IPS-NIHi11 (cell line): ENCODE measurements at places on chromosomes 3 and 15.

DNA sequence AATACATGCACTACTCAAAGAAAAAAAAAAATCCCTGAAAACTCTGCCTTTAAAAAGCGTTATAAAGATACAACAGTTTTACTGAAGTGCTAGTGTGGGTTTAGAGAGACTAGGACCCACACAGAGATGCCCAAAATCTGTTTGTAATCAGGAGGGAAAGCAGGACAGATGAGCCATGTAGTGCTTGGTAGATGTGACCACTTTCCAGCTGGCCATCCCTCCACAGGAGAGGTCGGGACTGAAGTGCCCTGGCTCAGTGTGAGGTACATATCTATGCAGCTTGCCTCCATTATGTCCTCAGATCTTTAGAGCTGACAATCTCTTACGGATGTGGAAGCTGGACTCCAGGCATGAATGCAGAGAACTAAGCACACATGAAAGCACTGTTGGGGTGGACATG is 57.5 kb upstream of the NANOGP8 start:
- DNase-seq: no peak

DNA sequence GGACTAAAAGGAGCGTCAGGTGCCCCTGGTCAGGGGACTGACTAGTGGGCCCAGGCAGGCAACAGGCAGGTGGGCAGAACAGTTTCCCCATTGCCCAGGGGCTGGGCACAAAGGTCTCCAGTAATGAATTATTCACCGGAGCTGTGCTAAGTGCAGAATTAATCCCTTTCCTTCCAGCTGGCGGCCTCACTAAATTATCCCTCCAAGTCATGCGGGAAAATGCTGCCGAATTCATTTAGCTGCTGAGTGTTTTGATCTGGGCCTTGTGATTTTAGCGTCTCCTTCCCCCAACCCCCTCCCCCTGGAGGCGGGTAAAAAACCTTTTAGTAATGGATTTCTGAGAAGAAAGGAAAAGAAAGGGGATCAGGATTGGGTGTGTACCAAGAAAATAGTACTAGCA is 47.2 kb downstream of the CCDC33 start:
- DNase-seq: no peak

- no peak for DNase-seq
These were observed 9.7 kb upstream of the PGPEP1L start for GRCh38 chr15:99017322-99017701.

DNA sequence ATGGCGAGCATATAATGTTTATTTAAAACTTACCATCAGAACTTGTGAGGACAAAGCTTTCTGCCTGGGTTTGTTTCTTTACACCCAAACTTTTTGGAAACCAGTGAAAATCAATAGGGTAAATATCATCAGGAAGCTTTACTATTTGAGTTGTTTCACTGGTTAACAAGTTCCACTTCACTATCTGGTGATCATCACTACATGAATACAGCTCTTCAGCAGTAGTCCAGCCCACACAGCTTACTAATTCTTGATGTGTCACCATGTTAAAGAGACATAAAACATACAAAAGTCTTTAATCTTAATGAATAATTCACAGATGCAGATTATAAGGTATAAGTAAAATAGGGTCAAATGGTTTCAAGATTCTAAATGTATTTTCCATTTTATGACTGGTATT is 17.6 kb downstream of the IFT80 start:
- DNase-seq: no peak

GRCh38 chr15:29003840-29004233 is 118.1 kb downstream of the APBA2 start:
- no peak for DNase-seq
